ENCODE measurements at places on chromosomes 4 and X.

DNA sequence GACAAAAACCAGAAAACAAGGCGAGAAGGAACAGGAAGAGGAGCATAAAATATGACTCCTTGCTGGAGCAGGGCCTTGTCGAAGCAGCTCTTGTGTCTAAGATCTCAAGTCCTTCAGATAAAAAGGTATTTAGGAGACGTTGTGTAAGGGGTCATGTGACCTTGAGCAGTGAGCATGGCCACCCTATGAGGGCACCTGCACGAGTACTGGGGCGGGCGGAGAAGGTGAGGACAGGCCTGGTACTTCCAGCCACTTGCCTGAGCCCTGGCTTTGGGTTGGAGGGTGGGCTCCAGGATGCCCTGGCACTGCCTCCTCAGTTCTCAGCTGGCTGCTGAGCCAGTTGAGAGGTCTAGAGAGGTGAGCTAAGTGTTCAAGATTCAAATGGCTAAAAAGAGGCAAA lies 29.9 kb downstream of the NSD2 start:
- DNase-seq, result no peak

- no peak for DNase-seq
Measured at GRCh38 chrX:96756491-96756890, 71.8 kb downstream of the DIAPH2 start.

DNA sequence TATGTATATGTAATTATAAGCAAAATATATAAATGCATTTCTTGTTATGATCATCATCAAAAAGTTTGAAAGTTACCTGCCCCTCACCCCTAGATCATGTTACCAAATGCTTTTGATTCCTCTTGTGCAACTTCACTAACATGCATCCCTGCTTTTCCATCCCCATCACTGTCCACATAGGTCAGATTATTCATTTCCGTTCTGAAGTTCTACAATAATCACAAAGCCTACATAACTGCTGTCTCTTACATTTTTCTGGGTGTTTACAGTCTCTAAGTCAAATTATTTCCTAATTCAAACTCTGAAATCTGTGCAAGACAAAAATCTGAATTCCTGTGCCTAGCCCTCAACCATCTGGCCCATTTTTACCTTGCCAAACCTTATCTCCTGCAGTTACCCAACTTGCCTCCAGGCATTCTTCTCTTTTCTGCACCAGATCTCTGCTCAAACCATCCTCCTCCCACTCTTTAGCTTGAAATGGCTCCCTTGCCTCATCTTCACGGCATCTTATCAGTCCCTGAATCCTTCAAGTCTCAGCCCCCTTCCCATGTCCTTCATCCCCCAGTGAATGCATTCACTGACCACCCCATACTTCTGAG lies 42.4 kb upstream of the SLC39A8 start:
- no peak for DNase-seq

- no peak for DNase-seq
Measured at GRCh38 chr4:92733231-92733630, 429.5 kb downstream of the GRID2 start.

GRCh38 chr4:100898844-100899243 lies 381.0 kb upstream of the EMCN start:
- DNase-seq, result no peak

DNA sequence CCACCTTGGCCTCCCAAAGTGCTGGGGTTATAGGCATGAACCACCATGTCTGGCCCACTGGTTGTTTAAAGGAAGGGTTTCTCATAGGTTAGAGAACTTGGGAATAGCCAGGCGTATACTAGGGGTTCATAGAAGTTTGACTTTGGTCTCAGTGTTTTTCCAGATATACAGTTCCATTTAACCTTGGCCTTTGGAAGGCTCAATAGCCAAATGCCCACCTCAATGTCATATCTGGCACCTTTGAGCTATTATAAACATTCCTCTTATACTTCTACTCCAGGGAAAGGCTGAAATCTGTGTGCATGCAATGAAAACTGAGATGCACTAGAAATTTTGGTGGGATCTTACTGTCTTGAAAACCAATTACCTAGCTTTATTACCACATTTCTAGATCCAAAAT lies 47.5 kb upstream of the PROM1 start:
- DNase-seq, result no peak

GRCh38 chr4:181646864-181647263 lies 596.3 kb upstream of the TENM3 start:
- DNase-seq, result no peak

DNA sequence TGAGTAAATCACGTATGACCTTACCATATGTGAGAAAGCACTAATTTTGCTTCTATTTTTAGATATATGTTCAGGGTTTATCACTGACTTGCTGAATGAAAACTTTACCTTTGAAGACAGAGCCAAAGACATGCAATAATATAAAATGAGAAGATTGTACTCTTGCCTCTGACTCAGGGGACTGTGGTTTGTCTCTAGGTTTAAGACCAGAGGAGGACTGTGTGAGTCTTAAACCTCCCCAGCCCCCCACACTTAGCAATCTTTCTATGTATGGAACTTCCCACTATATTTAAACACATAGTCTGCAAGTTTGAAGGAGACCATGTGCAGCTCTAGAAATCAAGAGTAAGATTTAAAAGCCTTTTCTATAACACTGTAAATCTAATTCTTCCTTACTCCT lies 368.7 kb upstream of the FAM241A start:
- no peak for DNase-seq

DNA sequence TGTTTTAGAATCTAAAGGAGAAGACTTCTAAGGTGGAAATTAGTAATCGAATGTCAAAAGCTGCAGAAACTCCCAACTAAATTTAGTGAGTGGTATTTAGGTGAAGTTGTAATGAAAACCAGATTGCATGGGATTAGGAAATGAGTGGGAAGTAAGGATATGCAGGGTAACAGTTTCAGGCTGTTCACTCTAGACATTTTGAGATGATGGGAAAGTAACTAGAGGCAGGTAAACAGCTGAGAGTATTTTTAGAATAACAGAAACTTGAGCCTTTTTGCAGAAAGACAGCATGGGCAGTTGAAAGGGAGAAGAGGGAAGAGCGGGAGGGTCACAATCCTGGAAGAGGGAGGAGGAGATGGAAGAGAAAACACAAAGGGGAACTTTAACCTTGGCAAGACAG lies 12.7 kb downstream of the SPRY1 start:
- no peak for DNase-seq

DNA sequence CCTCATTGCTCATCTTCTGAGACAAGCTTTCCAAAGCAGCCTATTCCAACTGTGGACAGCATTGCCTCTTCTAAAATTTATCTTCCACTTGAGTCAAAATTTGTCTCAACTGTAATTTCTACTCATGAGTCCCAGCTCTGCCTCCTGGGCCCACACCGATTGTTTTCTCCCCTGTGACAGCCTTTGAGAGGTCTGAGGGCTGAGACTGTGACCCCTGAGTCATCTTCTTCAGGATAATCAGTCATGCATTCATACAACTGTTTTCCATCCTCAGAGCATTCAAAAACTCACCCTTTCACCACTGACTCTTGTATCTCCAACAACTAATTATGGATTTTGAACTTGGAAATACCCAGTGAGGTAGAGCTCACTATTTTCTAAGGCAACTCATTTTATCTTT lies 228.1 kb downstream of the EDA2R start:
- no peak for DNase-seq

GRCh38 chr4:94168321-94168720 lies 39.3 kb upstream of the SMARCAD1 start:
- no peak for DNase-seq

GRCh38 chr4:925171-925570 lies 6.9 kb downstream of the GAK start:
- DNase-seq, result no peak
